ENCODE measurements at places on chromosomes 1 and 21.

DNA sequence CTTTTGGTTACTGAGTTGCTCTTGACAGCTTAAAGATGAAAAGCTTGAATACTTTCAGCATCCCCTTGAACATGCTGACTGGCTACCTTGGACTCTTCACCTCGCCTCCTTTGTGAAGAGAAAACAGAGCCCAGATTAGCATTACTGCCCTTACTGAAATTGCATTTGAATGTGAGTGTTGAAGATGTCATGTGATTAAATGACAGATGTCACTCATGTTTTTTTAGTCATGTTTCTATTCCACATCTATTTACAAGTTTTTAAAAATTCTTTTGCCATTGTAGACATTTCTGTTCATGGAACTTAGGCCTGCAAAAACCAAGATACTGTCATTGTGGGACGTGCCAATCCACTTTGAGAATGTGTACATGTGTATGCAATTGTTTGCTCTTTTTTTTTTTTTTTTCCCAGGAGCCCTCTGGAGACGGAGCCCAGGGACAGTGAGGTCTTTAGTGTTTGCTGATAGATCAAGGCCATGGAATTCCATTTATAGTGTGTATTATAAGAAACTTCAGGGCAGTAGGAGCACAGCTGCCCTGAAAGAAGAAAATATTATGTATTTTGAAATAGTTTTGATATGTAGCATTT is 25.7 kb upstream of the IVNS1ABP start:
- no peak for DNase-seq

DNA sequence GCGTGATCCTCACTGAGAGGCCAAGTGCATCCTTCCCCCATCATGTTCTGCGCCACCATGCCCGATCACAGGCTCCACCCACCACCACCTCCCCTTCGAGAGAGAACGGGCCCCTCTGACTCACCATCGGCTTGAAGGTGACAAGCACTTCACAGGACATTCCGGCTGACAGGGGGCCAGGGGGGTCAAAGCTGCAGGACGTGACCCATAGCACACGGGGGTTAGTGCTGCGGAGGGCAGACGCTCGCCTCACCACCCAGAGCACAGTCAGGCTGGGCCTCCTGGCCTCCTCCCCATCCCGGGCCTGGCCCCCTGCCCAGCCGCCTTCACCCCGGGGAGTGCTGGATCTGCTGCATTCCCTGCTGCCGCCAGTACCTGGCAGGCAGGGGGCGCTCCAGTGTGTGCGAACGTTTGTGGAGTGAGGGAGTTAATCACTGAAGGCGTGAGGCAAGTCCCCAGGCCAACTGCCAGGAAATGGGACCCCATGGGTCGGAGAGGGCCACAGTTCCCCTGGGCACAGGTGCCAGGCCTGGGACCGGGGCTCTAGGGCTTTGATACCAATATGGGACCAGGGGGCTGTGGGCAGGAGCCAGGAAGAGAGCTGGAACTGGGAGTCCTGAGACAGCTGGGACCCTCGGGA is 40.9 kb upstream of the TMEM52 start:
- no peak for DNase-seq

DNA sequence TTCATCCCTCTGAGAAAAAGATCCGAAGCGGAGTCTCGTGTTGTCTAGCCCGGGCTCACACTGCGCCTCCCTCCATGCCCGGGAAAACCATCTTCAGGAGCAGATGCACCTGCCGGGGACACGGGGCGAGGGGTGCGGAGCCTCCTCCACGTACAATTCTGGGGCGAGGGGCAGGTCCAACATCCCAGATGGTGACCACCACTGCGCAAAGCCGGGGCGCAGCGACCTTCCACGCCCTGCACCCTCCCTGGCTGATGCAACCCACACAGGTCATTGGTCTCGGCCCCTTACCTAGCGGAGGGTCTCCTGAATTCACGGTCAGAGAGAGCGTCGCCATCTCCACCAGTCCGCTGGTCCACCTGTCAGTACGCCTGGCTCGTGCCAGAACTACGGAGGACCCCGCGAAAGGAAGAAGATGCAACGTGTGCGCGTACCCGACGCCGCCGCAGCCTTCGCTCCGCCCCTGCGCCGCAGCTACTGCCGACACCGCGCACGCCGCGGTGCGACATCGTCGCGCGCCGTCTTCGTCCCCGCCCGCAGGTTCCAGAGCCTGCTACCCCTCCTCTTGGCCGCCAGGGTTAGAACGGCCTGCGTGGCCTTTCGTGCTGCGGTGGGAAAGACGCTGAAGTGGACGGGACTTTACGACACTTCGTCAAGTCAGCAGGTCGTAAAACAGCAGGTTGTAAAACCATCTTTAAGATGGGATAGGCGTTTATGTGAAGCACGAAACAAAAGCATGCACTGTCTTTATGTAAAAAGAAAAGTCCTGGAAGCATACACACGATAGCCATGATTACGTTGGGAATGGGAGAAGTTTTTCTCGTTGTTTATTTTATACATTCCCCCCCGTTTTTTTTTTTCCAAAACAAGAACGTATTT is at the start of gene EPRS1:
EPRS1 (minus strand) TSS at position 454 of the 879 bp plus-strand sequence; CDS start at position 337, 117 bp downstream.
- DNase-seq, result peak; percentile 95

DNA sequence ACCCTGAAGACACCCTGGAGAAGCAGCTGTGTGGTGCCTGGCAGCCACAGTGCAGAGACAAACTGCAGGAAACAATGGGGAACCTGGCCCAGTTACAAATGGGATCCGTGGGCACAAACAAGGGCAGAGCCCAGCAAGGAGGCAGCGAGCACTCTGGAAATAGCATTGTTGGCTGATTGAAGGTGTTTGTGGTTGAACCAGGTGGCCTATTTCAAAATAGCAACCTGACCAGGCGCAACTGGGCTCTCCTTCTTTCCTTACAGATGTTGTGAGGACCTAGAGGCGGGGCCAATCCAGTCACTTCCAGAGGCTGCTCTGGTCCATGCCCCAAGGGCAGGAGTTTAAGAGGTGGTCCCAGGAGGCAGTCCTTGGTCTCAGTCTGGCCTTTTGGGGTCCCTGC is 21.7 kb upstream of the ZBTB21 start:
- DNase-seq, result no peak

- DNase-seq, result no peak
Measured at GRCh38 chr1:159282118-159282517, 20.0 kb upstream of the FCER1A start.

- no peak for DNase-seq
Measured at GRCh38 chr1:212838145-212838544, 9.3 kb downstream of the SPATA45 start.

DNA sequence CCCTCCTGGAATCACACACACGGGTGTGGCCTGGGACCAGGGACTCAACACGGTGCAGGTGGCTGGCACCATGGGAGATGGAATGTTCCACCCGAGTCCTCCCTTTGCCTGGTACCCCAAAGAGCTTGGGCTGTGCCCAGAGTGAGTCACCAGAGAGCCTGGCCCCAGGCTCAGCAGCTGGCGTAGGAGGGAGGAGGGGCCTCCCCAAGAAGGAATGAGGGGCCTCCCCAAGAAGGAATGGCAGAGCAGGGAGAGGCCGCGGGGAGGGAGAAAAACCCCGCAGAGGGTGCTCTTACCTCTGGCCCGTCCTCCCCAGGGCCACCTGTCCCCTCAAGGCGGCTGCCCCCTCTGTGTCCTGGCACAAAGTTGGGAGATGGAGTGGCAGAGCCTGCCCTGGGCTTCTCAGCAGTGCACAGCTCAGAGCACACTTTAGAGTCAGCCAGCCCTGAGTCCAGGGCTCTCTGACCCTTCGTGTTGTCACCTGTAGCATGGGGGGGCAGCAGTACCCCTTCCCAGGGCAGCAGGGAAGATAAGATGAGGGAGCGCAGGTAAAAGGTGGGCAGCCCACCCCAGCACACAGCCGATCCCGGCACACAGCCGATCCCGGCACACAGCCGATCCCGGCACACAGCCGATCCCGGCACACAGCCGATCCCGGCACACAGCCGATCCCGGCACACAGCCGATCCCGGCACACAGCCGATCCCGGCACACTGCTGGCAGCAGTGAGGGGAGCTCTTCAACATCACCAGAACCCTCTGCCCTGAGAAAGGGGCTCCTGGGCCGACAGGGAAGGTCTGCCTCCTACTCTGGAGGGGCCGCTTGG is 20.2 kb upstream of the KCNAB2 start:
- no peak for DNase-seq

DNA sequence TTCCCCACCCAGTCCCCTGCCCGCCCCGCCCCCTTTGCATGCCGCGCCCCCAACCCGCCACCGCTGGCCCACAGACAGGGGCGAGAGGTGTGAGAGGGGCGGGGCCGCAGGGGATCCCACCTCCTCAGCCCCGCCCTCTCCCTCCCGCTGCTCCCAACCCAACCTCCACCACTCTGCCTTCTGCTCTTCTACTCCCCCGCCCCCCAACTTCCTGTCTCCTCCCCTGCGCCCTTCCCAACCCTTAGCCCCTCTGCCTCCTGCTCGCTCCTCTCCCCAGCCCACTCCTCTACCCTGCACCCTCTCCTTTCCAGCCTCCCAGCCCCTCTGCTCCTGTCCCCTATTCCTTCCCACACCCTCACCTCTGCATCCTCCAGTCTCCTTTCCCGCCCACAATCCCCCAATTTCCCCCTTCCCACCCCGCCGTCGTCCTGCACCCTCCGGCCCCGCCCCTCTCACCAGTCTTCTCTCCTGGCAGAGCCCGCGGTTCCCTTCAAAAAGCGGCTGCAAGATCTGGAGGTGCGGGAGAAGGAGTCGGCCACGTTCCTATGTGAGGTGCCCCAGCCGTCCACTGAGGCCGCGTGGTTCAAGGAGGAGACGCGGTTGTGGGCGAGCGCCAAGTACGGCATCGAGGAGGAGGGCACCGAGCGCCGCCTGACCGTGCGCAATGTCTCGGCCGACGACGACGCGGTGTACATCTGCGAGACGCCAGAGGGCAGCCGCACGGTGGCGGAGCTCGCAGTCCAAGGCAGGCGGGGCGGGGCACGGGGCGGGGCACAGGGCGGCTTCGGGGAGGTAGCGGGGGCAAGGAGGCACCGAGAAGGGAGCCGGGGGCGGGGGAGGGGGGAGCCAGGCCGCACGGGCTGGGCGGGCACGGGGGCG is 5.4 kb downstream of the OBSCN start:
- no peak for DNase-seq

- no peak for DNase-seq
Measured at GRCh38 chr1:4634793-4635406, 19.5 kb upstream of the AJAP1 start.

- no peak for DNase-seq
Measured at GRCh38 chr1:47469910-47470309, 32.1 kb downstream of the FOXD2 start.

DNA sequence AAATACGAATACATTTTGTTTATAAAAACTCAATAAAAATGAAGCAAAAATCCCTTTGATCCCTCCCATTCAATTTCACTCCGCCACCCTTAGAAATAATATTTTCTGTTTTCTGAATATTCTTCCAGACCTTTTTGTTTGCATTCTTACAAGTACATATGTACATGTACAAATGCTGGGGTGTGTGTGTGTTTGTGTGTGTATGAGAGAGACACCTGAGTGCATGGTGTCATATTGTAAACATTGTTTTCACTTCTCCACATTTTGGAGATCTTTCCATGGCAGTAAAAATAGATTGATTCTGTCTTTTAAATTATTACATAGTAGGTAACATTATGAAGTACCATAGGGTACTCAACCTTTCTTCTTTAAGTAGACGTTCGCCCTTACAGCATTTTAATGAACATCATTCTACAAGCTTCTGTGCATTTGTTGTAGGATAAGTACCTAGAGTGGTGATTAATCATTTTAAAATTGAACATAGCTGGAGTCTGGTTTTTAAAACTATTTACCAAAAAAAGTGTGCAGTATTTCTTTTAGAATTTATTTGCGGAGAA is 1.3 kb upstream of the MPC2 start:
- no peak for DNase-seq

DNA sequence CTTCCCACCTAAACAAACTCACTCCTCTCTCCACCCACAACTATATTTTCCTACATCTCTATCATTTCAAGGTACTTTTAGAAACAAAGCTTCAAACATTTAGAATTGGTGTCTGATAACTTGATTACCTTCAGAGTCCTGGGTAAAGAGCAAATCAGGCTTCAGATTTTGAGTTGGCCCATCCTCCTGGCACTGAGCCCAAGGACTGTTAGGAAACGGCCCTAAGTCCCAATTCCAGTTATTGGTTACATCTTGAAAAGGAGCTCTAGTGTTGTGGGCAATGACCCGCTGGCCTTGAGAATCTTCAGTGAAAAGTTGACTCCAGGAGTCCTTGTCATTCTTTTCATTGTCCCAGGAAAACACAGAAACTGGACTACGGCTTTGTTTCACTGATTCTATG is 15.1 kb downstream of the MTFR1L start:
- no peak for DNase-seq

DNA sequence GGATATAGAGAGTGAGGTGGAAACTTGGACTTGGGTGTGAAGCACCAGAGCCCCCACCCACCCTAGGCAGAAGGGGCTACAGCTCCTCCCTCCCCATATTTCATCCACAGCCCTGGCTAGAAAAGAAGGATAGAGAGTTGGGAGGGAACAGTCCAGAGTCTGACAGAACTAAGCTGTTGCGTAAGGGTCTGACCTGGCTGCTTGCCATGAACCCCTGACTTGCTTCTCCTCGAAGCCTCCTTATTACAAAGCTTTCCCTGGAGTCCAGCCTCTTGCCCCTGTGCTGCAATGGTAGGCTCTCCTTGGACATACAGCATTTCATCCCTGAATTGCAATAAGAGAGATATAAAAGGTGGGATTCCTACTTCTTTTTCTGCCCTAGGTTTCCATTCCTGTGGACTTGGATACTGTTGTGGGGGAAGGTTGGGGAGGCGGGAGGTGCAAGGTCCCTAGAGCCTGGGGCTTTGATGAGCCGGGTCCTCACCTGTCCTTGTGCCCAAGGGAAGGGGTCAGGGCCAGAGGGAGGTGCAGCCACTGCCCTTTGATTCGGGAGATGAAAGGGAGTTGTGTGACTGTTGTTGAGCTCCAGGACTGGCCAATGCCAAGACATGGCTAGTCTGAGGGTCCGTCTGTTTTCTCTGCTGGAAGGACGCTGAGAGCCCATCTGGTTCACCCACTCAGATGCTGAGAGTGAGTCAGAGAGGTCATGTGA is 2.7 kb downstream of the RHBG start:
- no peak for DNase-seq

DNA sequence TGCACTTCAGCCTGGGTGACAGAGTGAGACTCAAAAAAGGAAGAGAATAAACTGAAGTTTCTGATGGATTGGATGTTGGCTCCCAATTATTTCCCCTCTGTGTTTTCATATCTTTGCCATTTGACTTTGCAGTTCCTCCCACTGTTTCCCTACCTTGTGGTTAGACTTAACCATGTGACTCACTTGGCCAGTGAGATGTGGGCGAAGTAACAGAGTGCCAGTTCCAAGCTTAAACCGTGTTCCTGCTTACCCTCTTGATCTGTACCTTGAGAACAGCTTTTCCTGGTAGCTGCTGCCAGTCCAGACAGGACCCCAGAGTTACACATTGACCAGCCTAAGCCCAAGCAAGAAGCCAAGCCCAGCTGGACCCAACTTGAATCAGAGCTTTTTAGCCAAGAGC is 323.4 kb downstream of the LTN1 start:
- DNase-seq, result no peak

- no peak for DNase-seq
Measured at GRCh38 chr21:30582870-30583269, 7.3 kb downstream of the KRTAP22-2 start.

- no peak for DNase-seq
Measured at GRCh38 chr1:244406337-244406736, 45.4 kb downstream of the ADSS2 start.

All from forelimb muscle (tissue), 1 donor.